ENCODE measurements at places on chromosomes 1 and 21.

- DNase-seq = no peak
Observed at GRCh38 chr1:86471291-86471690, 2.6 kb downstream of the CLCA1 start.

- DNase-seq = no peak
Observed at GRCh38 chr1:7384679-7385078, 386.4 kb upstream of the VAMP3 start.

DNA sequence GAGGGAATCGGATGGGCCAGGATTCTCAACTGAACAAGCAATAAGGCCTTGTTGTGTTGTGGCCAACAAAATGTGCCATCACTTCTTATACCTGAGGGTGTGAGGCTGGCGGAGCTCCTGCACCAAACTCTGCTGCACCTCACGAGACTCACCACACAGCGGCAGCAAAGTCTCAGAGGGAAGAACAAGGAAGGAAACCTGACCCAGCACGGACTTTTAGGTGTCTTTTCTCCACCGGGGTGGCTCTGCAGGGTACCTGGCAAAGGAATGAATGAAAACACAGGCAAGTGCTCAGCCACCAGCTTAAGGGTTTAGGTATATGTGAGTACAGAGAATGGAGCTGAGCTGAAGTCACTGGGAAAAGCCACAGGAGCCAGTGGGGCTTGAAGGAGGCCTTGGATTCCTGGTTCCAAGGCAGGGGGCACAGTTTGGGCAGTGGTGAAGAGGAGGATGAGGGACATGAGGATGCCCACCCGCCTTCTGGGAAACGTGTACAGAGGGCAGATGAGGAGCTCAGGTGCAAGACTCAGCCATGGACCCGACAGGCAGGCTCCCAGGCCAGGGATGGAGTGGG is 31.1 kb upstream of the HSD3B1 start:
- DNase-seq = peak; percentile 47

DNA sequence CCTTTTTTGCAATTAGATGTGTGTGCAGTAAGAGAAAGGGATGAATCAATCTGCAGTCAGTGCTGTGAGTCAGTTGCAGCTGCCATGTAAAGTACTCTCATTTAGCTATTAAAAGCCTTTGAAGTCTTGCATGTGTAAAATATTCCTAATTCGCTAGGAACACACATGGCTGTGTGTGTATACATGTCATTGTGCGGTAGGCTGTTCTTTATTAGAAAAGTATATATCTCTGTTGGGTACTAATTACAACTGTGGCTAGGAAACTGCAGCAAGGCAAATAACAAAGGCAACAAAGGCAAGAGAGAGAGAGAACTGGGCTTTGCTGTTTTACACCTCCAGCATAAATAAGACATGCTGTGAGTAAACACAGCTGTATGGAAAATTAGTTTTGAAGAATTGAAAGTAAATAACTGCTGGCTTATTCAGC is 41.7 kb downstream of the EPB41 start:
- DNase-seq = peak; percentile 22

DNA sequence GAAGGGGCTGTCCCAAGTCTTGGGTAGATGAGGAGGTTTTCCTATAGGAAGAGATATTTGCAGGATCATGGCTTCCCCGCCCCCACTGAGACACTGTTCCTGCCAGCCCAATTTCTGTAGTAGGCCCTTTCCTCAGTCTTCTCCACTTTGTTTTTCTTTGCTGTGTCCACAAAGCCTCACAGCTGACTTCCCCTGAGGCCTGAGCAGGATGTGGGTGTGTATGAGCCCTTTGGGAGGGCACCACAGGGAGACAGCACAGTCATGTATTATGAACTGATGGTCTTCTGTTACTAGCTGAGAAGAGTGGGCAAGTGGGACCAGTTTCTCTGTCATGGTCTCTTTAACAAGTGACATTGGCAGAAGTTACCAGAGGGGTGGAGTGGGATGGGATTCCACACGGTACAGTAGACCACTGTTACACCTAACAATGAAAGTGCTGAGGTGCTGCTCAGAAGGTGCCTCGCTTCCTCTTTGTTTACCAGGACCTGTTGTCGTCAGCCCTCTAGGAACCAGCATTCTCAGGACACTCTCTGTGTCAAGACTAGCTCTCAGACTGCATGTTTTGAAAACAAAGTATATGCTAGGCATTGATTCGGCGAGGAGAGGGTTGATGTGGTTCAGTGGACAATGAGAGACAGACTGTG is 253.8 kb upstream of the HOOK1 start:
- no peak for DNase-seq

Data from myocyte (in vitro differentiated cells).